ENCODE measurements at places on chromosomes 11 and 22. TPM values are rescaled to one million over a fixed set of nuclear protein-coding genes. Genes with fewer than 3 reads are reported as not detected.

DNA sequence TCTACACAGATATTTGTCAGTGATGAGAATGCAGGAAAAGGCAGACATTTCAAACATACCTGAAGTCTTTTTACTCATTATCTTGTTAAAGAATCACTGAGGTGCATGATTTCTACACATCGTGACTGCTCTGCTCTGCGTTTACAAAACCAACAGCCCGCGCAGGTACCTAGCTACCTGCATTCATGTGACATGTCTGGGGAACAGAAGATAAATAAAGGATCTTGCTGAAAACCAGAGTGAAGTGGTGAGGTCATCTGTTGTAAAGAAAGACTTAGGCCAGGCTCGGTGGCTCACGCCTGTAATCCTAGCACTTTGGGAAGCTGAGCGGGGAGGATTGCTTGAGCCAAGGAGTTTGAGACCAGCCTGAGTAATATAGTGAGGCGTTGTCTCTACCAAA lies 15.7 kb downstream of the ASPHD2 start:
- H3K4me3 ChIP-seq, result no peak overlapping the region
- H3K36me3 ChIP-seq, result no peaks in the 10 kb centered on the region
- H3K4me1 ChIP-seq, result no peaks in the 10 kb centered on the region

GRCh38 chr11:47185305-47186075 lies 744 bp downstream of the PACSIN3 start:
- peak overlapping the region; percentile 81 for H3K27ac ChIP-seq
- H3K36me3 ChIP-seq, result peaks cover 2% of the 10 kb centered on the region
- peak overlapping the region; percentile 62 for H3K4me3 ChIP-seq
- peaks cover 7% of the 10 kb centered on the region for H3K4me1 ChIP-seq
- DNase-seq, result peak; percentile 91

The LGALS12 gene
- 2.9 TPM for polyA plus RNA-seq

The OVOL1 gene
- 3.3 TPM for polyA plus RNA-seq

- H3K27ac ChIP-seq, result no peak overlapping the region
- no peaks in the 10 kb centered on the region for H3K27me3 ChIP-seq
- DNase-seq, result no peak
Observed at GRCh38 chr22:19621373-19622060, 92.8 kb upstream of the SEPTIN5 start.

The SERPIND1 gene
- not detected for polyA plus RNA-seq

DNA sequence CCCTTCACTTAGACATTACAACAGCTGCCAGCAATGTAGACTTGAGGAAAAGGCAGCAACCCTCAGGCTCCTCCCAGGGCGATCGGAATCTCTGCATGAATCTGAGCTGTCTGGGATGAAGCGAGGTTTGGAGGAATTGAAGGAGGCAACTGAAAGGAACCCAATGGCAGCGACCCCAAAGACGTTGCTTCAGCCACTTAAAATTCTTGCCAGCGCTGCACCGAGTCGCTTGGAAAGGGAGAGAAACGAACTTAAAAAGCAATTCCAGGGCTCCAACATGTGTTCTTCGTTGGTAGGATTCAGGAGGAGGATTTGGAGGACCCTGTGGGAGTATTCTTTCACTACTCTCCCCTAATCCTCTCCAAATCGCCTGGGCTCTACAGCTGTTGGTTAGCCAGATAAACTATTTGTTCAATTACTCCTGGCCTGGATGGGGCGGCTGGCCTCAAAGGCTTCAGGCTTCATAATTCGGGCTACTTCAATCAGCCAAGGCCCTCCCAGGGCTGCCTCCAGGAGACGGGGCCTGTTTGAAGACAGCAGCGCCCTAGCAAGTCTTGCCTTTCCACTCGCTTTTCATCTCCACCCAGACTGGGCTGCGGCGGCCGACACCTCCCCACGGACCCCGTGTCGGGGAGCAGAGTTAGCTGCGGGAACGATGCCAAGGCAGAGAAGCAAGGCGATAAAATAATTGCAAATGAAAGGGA lies 72.4 kb upstream of the TMEM45B start:
- no peak overlapping the region for H3K4me3 ChIP-seq
- DNase-seq, result no peak
- H3K27me3 ChIP-seq, result no peaks in the 10 kb centered on the region
- H3K36me3 ChIP-seq, result no peaks in the 10 kb centered on the region
- no peaks in the 10 kb centered on the region for H3K4me1 ChIP-seq

- no peaks in the 10 kb centered on the region for H3K4me1 ChIP-seq
- no peak for DNase-seq
- H3K36me3 ChIP-seq, result no peaks in the 10 kb centered on the region
Observed at GRCh38 chr11:92870196-92870832, 99.1 kb upstream of the MTNR1B start.

DNA sequence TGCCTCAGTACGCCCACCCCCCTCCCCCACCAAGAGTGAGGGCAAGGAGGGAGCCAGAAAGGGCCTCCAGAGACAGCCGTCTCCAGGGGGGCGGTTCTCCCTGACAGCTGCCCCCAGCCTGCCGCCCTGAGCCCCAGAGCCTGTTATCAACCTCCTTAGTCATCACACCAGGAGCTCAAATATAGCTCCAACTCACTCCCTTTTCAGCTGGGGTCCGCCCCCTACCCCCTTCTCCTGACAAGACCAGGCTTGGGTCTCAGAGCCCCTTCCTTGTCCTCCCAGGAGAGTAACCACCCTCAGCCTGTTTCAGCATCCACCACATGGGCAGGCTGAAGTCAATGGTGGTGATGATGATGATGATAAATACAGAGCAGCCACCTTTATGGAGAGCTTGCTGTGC lies 2.5 kb upstream of the INPP5J start:
- peaks cover 11% of the 10 kb centered on the region for H3K4me1 ChIP-seq
- no peak overlapping the region for H3K27ac ChIP-seq
- no peak for DNase-seq
- H3K4me3 ChIP-seq, result no peak overlapping the region
- no peaks in the 10 kb centered on the region for H3K36me3 ChIP-seq
- no peaks in the 10 kb centered on the region for H3K27me3 ChIP-seq

DNA sequence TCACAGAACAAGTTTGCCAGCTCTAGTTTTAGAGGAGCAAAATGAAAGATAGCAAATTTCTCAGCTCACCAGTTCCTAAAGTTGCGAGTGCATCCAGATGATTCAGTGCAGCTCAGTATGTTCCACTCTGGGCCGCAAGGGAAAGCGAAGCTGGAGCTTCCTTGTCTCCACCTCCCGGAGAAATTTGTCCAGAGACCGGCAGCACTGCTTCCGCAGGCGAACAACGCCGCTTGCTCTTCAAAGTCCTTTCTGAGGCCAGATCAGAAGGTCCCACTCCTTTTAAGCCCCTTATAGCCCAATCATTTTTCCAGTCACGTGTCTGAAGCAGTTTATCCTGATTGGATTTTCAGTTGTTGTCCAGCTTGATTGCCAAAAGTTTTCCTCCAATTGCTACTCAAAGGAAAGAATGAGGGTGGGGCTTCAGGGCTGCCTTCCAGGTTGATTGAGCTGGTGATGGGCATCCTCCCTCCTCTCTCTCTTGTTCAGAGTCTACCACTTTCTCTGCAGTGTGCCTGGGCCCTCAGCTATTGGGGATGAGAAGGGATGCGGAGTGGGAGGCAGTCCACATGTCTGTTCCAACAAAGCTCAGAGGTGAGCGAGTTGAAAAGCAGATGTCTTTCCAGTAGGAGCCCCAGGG lies at the start of gene ZNF280A:
ZNF280A (minus strand) TSS at position 251 of the 637 bp plus-strand sequence. CDS start 4,640 bp downstream, outside the sequence.
- no peak for DNase-seq
- H3K27ac ChIP-seq, result no peak within 1 kb of the TSS
- no peaks in the 10 kb centered on the region for H3K36me3 ChIP-seq
- H3K4me1 ChIP-seq, result no peaks in the 10 kb centered on the region

- DNase-seq, result no peak
- no peaks in the 10 kb centered on the region for H3K27me3 ChIP-seq
- no peak overlapping the region for H3K27ac ChIP-seq
Observed at GRCh38 chr11:107953446-107953845, 25.2 kb downstream of the RAB39A start.

The DTX4 gene
- 13.0 TPM for polyA plus RNA-seq

GRCh38 chr22:20624161-20624616 lies 116.8 kb downstream of the MED15 start:
- H3K4me1 ChIP-seq, result no peaks in the 10 kb centered on the region
- H3K36me3 ChIP-seq, result no peaks in the 10 kb centered on the region
- H3K27me3 ChIP-seq, result no peaks in the 10 kb centered on the region
- no peak for DNase-seq
- no peak overlapping the region for H3K27ac ChIP-seq

GRCh38 chr22:37639070-37639760 lies at the start of gene SH3BP1:
Gene SH3BP1 (plus strand): TSS chr22:37639669. CDS start chr22:37639788, 119 bp downstream.
- H3K27me3 ChIP-seq, result no peaks in the 10 kb centered on the region
- DNase-seq, result peak; percentile 86
- H3K27ac ChIP-seq, result no peak within 1 kb of the TSS
- peaks cover 5% of the 10 kb centered on the region for H3K36me3 ChIP-seq
- peaks cover 27% of the 10 kb centered on the region for H3K4me1 ChIP-seq

The PNPLA5 gene
- 3.9 TPM for polyA plus RNA-seq

DNA sequence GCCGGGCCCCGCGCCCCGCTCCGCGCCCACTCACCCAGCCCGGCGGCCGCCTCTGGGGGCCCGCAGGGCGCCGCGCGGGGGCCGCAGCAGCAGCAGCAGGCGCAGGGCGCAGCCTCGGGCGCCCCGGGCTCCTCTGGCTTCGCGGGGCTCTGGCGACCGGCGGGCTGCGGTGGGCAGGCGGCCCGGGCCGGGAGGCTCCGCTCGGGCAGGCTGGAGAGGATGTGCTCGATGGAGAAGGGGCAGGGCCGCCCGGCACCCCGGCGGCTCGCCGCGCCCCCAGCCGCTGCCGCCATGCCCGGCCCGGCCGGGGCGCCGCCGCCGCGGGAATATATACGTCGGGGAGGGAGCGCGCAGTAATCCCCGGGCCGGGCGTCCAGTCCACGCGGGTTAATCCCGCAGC lies at the start of gene GSC2:
GSC2 (minus strand) TSS at position 302 of the 400 bp plus-strand sequence; CDS start at position 293, 9 bp downstream.
- peaks cover 7% of the 10 kb centered on the region for H3K4me1 ChIP-seq
- H3K27me3 ChIP-seq, result peaks cover 71% of the 10 kb centered on the region
- H3K27ac ChIP-seq, result no peak within 1 kb of the TSS

The SYT8 gene
- not detected for polyA plus RNA-seq

DNA sequence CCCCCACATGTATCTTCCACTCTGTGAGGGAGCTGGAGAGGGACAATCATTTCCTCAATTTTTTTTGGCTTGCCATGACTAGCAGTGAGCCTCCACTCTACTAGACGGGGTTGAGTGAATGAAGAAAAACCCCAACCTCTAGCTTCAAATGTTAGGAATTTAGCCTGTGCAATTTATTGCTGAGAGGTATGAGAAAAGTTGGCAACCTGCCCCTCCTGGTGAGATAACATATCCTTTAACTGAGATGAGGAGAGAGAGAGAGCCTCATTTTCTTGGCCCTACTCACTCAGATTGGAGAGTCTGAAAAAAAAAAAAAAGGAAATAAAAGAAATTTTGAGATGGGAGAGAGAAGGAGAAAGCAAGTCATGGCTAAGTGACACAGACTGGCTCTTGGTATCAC lies 218.2 kb upstream of the CARD18 start:
- no peak for DNase-seq
- no peaks in the 10 kb centered on the region for H3K27me3 ChIP-seq
- peaks cover 2% of the 10 kb centered on the region for H3K4me1 ChIP-seq

All from H1 (cell line).